SJSA1 (cell line): ENCODE measurements at places on chromosomes 7 and 10. TPM values are rescaled to one million over a fixed set of nuclear protein-coding genes. Genes with fewer than 3 reads are reported as not detected.

GRCh38 chr10:132299371-132300336, 8.1 kb downstream of the STK32C start:
- no peak for DNase-seq

LAMB1 gene
- total RNA-seq = 110 and 136 TPM in 2 replicates

DNA sequence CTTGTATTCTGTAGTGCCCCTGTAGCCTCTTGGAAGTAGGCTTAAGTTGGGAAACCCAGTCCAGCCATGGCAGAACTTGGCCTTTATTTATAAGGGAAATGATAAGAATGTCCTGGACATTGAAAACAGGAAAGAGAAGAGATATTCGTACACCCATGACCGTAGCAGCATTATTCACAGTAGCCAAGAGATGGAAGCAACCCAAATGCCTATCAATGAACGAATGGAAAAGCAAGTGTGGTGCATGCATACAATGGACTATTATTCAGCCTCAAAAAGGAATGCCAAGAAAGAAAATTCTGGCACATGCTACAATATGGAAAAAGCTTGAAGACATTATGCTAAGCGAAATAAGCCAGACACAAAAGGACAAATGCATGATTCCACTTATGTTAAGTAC, 315.3 kb downstream of the CXCL12 start:
- DNase-seq = no peak

MALRD1 gene
- total RNA-seq = under 0.01 TPM in 1 of 2 replicates, not detected in the other

GRCh38 chr7:92671505-92672169, 81.4 kb upstream of the FAM133B start:
- no peak for DNase-seq

- no peak for DNase-seq
Measured at GRCh38 chr7:47170516-47170915, 411.4 kb downstream of the TNS3 start.

DNA sequence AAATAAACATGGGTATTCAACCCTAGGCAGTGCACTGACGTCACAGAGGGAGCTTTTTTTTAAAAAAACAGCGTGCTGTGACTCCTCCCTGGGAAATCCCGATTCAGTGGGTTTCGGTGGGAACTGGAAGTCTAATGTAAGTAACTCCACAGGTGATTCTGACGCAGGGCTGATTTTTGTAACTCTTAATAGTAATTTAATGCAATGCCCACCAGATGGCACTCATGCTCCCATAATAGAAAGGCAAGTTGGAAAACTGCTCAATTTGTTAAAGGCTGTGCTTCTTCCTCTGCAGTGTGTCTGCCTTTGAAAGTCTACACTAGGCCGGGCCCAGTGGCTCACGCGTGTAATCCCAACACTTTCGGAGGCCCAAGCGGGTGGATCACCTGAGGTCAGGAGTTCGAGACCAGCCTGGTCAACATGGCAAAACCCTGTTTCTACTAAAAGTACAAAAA, 10.9 kb upstream of the RSU1 start:
- peak; percentile 58 for DNase-seq

DNA sequence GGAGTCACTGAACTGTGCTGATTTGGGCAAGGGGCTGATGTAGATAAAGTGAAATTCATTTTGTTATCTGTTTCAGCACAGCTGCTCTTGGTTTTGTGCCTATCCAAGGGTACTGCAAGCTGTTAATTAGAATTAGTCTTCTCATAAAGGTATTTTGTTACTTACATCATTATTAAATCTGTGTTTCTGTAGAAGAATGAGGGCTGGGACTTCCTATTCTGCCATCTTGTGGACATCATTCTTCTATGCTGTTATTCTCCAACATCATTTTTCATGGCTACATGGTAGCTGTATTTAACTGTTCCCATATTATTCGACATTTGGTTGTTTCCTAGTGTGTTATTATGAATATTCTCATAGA, 76.2 kb upstream of the CCDC71L start:
- peak; percentile 37 for DNase-seq

GRCh38 chr10:1156921-1157614, 100.9 kb downstream of the WDR37 start:
- no peak for DNase-seq

DNA sequence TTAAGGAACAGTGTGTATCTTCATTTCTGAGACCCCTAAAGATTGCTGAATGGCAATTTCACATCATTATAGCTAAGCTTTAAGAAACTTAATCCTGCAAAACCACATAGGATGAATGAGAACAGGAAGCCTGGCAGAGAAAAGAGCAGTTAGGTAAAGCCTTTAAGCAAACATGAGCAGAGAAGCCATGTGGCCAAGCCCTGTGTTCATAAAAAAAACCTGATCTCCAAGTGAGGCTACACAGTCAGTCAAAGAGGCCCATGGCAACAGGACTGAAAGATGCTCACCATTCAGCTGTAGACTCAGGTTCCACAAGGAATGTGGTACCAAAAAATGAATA, 9.3 kb downstream of the LIPA start:
- no peak for DNase-seq

AMZ1 gene
- total RNA-seq = 1.3 TPM in 1 of 2 replicates, not detected in the other

GRCh38 chr10:34757933-34758332, 57.2 kb downstream of the PARD3 start:
- no peak for DNase-seq

- DNase-seq = no peak
Measured at GRCh38 chr7:143452495-143452894, 9.2 kb downstream of the TAS2R60 start.

STAM gene
- total RNA-seq = 20.0 and 33.8 TPM in 2 replicates

GRCh38 chr10:29835055-29835454, 200.3 kb upstream of the SVIL start:
- no peak for DNase-seq

SEMA3C gene
- 14.9 and 28.6 TPM in 2 replicates for total RNA-seq

VWA2 gene
- total RNA-seq = not detected in 2 replicates

- no peak for DNase-seq
Measured at GRCh38 chr10:5070648-5071410, 23.4 kb upstream of the AKR1C3 start.

DNA sequence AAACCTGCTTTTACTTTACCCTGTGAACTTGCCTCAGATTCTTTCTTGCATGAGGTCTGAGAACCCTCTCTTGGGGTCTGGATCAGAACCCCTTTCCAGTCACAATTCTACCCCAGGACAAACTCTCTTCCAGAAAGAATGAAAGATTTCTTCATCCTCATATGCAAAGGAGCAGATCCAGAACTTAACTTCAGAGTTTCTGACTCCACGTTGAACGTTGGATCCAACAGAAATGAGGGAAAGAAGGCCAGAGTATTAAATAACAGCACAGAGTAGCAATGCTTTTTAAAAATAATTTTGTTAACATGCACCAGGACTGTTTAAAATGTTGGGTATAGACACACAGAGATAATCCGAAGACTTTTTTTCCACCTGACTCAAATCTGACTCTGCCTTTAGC, 632.9 kb upstream of the AUTS2 start:
- no peak for DNase-seq

DNA sequence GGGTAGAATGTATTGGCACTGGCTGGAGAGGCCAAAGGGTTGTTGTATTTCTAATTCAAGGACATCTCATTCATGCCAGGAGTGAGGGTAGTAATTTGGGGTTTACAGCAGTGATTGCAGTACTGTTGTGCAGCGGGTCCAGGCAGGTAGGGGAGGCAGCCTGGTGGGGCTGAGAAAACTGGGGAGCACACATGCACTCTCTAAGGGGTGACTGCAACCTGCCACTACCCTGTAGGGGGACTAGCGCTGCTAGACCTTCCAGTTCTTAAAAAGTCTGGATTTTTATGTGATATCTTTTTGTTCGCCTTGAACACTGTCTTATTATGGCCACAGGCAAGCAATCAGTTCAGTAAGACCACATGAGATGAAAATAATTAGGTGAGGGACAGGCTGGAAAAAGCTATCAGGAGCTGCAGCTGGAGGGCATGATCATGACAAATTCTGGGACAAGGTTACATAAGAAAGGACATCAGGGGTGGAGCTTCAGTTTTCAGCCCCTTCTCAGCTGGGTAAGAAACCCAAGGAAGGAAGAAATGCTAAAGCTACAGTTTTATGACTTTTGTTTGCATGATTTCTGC, 149.0 kb downstream of the ARHGAP21 start:
- DNase-seq = no peak

DYDC2 gene
- total RNA-seq = not detected in 2 replicates

- DNase-seq = no peak
Measured at GRCh38 chr7:97025983-97026714, 1.5 kb upstream of the DLX5 start.

- DNase-seq = no peak
Measured at GRCh38 chr10:33332183-33333065, 2.0 kb downstream of the NRP1 start.

- no peak for DNase-seq
Measured at GRCh38 chr10:7337431-7338171, 73.2 kb downstream of the SFMBT2 start.

- DNase-seq = no peak
Measured at GRCh38 chr7:139838876-139839275, 9.8 kb downstream of the TBXAS1 start.

- no peak for DNase-seq
Measured at GRCh38 chr10:23120001-23120934, 24.9 kb downstream of the MSRB2 start.

DNA sequence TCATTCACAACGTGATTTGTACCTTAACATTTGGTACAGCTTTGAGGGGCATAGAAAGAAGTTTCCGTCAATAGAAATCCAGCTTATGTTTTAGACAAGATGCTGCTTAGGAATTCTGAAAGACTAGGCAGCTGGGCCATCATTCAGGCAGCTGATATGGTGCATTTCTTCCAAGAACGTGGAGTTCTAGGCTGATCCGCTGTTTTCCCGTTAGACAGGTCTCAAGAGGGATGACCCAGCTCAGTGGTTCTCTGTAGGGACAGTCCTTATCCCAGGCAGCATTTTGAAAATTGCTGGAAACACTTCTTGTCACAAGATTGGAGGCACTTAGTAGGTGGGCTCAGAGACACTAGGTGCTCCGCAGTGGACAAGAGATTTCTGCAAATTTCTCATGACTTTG, 242.7 kb upstream of the FOXK1 start:
- DNase-seq = no peak

- no peak for DNase-seq
Measured at GRCh38 chr10:79145517-79146470, 77.0 kb downstream of the ZMIZ1 start.

DNA sequence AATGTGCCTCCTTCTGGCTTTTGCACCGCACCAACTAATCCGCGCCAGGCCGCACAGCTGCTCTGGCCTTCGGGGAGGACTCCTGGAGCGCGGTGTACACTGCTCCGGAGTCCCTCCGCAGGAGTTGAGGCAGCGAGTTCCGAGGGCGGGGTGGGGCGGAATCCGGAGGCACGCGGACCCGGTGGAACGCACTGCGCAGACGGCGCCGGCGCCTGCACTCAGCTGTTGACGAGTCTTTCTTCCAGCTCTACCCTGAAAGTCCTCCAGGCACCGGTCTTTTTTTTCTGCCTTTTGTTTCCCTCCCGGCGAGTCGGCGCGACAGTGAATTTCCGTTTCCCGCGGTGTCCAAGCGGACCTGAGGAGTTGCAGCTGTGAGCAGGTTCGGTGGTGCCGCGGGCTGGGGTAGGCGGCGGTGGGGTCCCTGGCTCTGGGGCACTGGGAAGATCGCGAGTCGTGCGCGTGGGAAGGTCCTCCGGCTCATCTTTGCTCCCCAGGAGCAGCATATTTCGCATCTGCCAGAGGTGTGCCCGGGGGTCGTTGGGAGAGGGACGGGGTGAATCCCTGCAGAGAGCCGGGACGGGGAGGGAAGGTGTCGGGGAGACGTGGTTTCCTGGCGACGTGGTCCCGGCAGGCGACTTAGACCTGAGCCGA, 44.1 kb downstream of the SFTPD start:
- DNase-seq = peak; percentile 63

- no peak for DNase-seq
Measured at GRCh38 chr7:79287981-79288380, 165.5 kb downstream of the MAGI2 start.

GRCh38 chr7:40899151-40899550, 764.3 kb downstream of the SUGCT start:
- DNase-seq = no peak

- no peak for DNase-seq
Measured at GRCh38 chr7:27424231-27424630, 181.6 kb downstream of the EVX1 start.

DNA sequence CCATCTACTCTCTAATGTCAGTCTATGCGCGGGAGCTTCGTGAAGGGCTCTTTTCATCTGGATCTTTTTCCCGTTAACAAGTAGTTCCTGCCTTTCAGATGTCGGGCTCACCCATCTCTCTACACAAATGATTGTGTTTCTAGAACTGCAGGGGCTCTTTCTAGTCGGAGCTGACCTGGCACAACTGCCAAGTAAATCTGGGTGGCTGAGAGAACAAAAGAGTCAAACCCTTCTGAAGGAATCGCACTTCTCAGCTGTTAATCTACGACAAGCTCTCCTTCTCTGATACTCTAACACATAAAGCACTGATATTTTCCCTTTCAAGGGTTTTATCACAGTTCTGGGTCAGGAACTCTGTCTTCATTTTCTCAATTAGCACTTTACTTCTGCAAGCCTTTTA, 144.7 kb downstream of the NRP1 start:
- DNase-seq = no peak

NEURL1 gene
- not detected in 2 replicates for total RNA-seq

- DNase-seq = no peak
Measured at GRCh38 chr10:133618851-133619250, 7.7 kb downstream of the FRG2B start.

- no peak for DNase-seq
Measured at GRCh38 chr7:152382244-152382643, 53.6 kb downstream of the KMT2C start.

- DNase-seq = peak; percentile 27
Measured at GRCh38 chr7:132998763-132999162, 83.1 kb downstream of the CHCHD3 start.
